Frontal cortex (tissue), 4 donors: ENCODE measurements at places on chromosomes 16 and 17. TPM values are rescaled to one million over a fixed set of nuclear protein-coding genes. Genes with fewer than 3 reads are reported as not detected.

DNA sequence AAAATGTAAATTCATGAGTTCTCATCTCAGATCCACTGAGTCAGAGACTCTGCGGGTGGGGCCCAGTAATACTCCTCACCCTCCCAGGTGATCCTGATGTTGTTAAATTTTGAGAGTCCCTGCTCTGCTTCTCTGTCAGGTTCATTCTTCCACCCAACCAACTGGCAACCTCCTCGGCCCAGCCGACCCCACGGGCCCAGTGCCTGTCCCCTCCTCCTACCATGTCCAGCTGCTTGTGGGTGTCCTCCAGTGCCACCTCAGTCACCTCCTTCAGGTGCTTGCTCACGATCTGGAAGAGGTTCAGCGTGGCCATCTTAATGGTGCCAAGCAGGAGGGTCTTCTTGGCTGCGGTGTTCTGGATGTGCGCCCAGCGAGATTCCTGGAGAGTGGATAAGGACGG, 9.8 kb downstream of the CCDC42 start:
- DNase-seq: no peak

Gene NOXO1
- 1.2 TPM for total RNA-seq

Gene STX4
- 13.9 TPM for total RNA-seq

- peak; percentile 19 for DNase-seq
These were observed 21.3 kb downstream of the CA4 start for GRCh38 chr17:60170835-60171752.

- no peak for DNase-seq
These were observed 615 bp downstream of the NHERF2 start for GRCh38 chr16:2027024-2028010.

DNA sequence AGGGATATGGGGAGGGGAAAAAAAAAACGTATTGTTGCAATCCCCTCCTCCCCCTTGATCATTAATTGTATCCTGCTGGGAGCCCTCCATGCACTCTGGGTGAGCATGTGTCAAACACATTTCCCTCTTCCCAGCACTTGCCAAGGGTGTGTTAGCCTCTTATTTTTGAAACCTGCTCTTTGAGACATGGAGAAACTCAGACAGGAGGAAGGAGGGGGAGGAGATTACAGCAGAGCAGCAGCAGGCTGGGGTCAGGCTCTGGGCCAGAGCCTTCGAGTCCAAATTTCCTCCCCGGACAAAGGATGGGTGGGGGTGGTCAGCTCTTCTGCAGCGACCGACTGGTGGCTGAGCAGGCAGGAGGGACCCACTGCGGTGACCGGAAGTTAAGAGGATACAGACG, 64.7 kb downstream of the SOX9 start:
- no peak for DNase-seq

DNA sequence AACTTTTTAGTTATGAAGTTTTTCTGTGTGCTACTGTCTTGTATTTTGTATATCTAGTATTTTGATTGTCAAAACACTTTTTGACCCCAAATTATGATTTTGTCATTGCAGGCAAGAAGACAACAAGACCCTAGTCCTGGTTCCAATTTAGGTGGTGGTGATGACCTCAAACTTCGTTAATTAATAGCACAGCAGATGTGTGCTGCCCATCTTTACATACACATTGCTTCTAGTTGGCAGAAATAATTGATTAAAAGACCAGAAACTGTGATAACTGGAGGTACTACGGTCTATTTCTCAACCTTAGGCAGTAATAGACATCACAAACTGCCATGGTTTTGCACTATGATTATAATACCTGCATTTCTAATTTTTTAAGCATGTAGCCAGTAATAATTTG, 11.1 kb upstream of the PHAF1 start:
- DNase-seq: no peak

- no peak for DNase-seq
These were observed 1.1 kb downstream of the DCUN1D3 start for GRCh38 chr16:20899071-20899470.

DNA sequence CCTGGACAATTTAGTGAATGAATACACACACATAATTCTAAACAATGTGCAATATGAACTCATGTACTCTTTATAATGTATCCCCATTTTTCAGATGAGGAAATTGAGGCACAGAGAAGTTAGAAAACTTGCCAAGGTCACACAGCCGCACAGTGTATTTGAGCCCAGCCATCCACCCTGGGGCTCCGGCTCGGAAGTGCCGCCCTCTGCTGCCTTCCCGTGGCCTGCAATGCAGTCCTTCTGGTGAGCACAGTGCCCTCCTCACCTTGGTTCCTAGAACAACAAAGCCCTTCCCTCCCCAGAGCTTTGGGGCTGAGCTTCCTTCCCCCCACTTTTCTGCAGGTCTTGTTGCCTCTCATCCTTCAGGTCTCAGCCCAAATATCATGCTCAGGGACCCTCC, 63.7 kb downstream of the C16orf78 start:
- DNase-seq: no peak

- DNase-seq: no peak
These were observed 26.3 kb downstream of the VPS53 start for GRCh38 chr17:688100-688989.

Gene RUNDC3A
- 123 TPM for total RNA-seq

DNA sequence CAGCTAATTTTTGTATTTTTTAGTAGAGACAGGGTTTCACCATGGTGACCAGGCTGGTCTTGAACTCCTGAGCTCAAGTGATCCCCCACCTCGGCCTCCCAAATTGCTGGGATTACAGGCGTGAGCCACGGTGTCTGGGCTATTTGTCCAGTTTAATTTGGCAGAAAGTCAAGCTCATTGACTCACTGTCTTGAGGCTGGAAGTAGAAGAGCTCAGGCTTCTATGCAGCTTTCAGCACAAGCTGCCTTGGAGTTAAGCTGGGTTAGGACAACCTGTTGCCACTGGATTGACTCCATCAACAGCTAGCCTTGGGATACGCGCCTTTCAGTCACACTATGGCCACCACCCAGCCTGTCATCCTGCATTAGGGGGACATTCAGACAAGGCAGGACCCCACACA, 76.2 kb upstream of the DNAH17 start:
- DNase-seq: no peak

Gene MPP2
- total RNA-seq: 13.9 TPM

DNA sequence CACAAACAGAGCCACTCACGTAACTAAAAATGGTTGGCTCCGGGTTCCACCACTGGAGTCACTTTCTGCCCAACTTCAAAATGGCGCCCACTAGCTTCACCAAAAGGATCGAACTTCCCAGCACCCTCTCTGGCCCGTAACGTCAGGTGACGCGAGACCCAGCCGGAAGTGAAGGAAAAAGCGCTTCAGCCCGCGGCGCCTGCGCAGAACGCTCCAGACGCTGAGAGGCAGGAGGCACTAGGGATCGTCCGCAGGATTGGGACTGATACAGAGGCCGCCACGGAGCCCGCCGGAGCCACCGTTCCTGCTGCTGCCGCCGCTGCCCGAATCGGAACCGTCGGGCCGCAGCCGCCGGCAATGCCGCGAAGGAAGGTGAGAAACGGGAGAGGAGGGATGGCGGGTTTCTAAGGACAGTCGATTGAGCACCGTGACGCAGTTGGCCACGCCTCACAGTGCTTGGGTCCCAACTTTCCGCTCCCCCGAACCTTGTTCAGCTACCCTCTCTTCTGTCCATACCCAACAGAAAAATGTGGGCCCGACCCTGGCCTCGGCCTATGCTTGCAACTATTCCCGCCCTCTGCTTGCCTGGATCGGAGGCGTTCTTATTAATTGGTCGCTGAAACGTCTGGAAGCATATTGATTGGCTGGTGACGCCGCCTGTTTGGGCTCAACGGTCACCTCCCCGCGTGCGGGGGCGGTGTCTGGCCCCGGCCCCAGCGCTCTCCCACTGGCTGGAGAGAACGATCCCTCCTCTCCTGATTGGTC, at the start of gene KAT7:
TSS of gene KAT7 (plus strand) at position 204 of the 765 bp plus-strand sequence. CDS start at position 358, 154 bp downstream.
- DNase-seq: peak; percentile 82

GRCh38 chr17:44502598-44503146, 534 bp downstream of the GPATCH8 start:
- no peak for DNase-seq

Gene ZNF18
- 22.8 TPM for total RNA-seq

- DNase-seq: no peak
These were observed 304.6 kb downstream of the ABCC12 start for GRCh38 chr16:47851146-47851545.

DNA sequence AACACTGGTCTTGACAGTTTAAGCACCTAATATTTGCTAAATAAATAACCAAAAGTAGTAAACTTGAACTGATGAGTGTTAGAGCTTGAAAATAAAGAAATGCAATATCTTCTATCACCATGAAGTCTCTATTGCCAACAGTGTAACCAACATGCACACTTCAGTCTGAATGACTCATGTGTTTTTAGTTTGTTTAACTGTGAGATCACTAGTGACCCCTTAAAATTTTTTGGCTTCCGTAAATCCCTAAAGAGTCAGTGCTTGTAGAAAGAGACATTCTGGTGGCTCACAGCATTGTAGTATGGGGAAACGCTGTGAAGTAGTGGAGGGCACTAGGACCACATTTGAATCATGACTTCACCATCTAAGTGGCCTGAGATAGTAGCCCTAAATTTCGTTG, 341.1 kb downstream of the PMP22 start:
- no peak for DNase-seq

DNA sequence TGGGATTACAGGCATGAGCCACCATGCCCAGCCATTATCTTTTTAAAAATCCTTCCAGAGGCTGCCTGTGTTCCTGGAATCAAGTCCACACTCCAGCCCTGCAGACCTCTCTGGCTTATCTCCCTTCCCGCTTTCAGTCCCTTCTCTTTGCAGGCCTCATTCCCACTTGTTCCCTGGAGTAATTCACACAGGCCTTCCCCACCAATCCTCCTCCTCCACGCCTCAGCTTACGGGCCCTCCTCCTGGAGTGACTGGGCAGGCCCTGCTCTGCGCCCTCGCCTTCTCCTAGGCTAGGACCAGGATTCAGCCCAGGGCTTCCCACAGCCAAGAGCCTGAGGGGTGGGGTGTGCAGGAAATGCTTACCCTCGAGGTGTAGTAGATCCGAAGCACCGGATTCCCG, 2.8 kb downstream of the CDIPT start:
- no peak for DNase-seq

Gene GP1BA
- not detected for total RNA-seq

- DNase-seq: no peak
These were observed 119.0 kb upstream of the HS3ST2 start for GRCh38 chr16:22694887-22695382.

DNA sequence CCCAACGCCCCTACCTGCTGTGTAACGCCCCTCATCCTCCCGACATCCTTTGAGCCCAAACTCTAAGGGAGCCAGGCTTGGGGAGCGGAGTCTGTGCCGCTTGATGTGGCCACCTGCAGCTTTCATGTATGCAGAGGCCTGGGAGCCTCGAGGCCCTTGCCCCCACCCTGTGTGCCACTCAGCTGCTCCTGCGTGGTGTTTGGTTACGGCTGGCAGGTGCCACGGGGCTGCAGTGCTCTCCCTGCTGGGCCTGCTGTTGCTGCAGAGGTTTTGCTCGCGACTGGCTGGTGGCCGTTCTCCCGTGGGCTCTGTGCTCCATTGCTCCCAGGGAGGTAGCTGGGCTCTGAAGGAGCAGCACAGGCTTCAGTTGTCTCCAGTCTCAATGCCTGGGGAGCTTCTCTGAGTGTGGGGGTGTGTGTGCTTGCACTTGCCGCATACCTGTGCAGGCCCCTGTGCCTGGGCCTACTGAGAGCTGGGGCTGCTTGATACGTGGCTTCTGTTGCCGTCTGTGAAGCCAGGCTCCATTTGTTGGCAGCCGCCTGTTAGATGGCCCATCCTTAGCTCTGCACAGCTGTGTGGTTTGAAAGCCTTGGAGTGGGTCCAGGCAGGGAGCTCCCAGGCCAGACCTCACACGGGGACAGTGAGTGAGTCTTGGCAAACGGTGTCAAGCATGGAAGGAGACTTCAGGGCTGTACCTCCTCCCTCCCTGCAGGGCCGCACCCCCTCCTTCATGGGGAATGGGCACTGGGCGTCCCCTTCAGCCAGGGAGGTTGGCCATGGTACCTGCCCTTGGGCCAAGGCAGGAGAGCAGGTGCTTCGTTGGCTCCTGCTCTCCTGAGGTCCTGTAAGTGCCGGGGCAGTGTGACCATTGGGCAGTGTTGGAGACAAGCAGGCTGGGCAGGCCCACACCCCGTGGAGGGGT, 47.2 kb downstream of the PDPK1 start:
- DNase-seq: peak; percentile 47

GRCh38 chr17:49494986-49495841, at the start of gene NGFR:
Gene NGFR (plus strand): TSS chr17:49495293. CDS start chr17:49495418, 125 bp downstream.
- DNase-seq: peak; percentile 94

Gene CHST4
- total RNA-seq: not detected

DNA sequence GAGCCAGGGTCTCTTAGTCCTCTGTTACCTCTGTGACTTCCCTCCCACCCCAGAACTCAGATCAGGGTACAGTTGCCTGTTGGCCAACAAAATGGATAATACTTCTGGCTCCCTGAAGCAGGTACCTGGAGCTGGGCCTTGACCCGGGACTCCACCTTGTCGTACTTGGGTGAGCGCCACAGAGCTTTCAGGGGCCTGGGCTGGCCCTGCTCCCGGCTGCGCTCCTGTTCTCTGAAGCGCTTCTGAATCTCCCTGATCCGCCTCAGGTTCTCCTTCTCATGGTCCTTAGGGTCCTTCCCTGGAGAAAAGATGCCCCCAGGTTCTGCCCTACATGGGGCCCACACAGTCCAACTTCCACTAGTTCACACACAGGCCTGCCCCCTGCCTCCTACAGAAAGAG, 1.7 kb downstream of the ENKD1 start:
- DNase-seq: no peak

GRCh38 chr17:29579866-29580771, 9.3 kb downstream of the GIT1 start:
- peak; percentile 86 for DNase-seq

Gene SF3B3
- total RNA-seq: 71.3 TPM

DNA sequence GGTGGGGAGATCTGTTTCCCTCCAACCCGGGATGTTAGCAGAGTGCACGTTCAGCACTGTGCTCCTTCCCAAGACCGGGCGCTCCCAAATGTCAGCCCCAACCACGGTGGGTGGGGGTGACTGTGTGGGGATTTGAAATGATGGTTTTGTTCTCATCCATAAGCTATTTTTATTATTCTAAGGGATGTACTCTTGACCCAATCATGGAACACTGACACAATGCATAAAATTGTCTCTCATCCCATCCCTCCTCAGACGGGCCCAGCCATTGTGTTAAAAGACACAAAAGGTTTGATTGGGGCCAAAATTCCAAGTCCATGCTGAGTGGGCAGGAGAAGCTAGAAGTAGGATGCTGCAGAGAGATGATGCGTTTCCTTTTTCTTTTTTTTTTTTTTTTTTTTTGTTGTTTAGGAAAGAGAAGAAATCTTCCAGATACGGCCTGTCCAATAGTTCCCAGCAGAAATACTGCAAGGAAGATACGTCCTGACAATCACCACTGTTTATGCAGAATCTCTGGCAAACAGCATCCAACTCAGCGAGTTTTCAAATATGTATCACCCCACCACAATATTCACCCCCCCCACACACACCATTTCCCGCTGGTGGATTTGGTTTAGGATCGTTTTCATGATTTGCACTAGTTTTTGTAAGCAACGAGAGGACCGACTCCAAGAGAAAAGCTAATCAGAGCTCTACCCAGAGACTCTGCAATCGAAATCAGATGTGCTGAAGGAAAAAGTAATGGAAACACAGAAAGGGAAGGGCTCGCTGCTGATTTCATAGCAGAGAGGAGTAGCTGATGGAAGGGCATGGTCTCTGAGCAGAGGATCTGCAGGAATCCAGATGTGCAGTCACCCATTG, 163.5 kb upstream of the DYNLRB2 start:
- DNase-seq: no peak
